Left ventricle myocardium superior (tissue), 1 donor: ENCODE measurements at places on chromosomes 2 and 18.

- DNase-seq, result no peak
These were observed 63.2 kb upstream of the MGAT4A start for GRCh38 chr2:98793897-98794830.

DNA sequence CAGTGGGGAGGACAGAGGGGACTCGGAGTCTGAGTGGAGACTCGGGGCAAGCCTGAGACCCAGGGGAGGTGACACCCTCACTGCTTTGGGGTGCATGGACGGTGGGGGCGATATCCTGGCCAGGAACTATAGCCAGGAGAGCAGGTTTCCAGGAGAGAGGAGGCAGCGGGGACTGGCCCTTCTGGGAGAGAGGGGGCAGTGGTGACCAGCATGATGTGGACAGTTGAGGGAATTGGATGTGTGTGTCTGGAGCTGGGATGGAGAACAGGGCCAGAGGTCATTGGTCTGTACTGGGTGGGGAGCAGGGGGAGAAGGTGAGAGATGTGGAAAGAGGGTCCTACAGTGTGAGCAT, 63.6 kb downstream of the ACKR3 start:
- DNase-seq, result no peak

GRCh38 chr2:43812947-43813346, 25.7 kb downstream of the ABCG5 start:
- no peak for DNase-seq

GRCh38 chr2:61733563-61733962, 120.3 kb downstream of the FAM161A start:
- no peak for DNase-seq

GRCh38 chr2:53646788-53647187, 120.8 kb upstream of the CHAC2 start:
- DNase-seq, result no peak

DNA sequence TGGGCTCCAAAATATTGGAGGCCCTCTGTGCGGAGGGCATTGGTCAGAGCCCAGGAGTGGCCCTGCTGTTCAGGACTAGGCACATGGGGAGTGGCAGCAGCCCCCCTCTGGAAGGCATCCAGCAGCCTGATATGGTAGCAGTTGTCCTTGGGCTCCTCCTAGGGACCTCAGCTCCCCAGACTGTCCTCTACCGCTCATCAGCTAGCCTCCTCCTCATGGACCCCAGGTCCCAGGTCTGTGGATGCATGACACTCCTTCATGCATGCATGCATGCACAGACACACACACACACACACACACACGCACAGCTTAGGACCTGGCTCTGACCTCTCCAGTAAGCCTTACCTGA, 15.4 kb upstream of the ATP6V1B1 start:
- no peak for DNase-seq

DNA sequence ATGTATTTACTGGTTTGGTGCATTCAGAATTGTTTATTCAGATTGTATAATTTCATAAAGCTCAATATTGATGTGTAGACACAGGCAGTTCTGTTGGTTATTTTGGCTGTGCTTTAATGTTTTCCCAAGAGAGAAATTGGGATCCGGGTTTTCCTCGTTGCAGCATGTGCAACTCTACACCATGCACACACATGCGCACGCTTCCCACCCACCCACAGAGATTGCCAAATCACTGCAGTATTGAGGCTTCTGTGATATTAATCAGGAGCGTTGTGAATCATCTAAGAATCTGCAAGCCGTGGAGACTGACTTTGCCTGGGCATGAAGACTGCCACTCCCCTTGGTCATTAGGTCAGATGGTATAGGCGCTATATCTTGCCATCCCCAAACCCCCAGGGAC, 571.5 kb downstream of the SLC4A3 start:
- no peak for DNase-seq
